ENCODE measurements at places on chromosomes 13 and 19. TPM values are rescaled to one million over a fixed set of nuclear protein-coding genes. Genes with fewer than 3 reads are reported as not detected.

GRCh38 chr19:51824281-51825005 lies 29.5 kb downstream of the FPR3 start:
- H3K36me3 ChIP-seq = peaks cover 15% of the 10 kb centered on the region
- no peaks in the 10 kb centered on the region for H3K4me1 ChIP-seq
- H3K27ac ChIP-seq = no peak overlapping the region
- H3K27me3 ChIP-seq = no peaks in the 10 kb centered on the region
- no peak overlapping the region for H3K4me3 ChIP-seq
- no peak for DNase-seq

- H3K27me3 ChIP-seq = no peaks in the 10 kb centered on the region
- H3K27ac ChIP-seq = no peak overlapping the region
- H3K36me3 ChIP-seq = no peaks in the 10 kb centered on the region
- H3K4me3 ChIP-seq = no peak overlapping the region
Observed at GRCh38 chr13:46379611-46380010, 7.4 kb downstream of the RUBCNL start.

DNA sequence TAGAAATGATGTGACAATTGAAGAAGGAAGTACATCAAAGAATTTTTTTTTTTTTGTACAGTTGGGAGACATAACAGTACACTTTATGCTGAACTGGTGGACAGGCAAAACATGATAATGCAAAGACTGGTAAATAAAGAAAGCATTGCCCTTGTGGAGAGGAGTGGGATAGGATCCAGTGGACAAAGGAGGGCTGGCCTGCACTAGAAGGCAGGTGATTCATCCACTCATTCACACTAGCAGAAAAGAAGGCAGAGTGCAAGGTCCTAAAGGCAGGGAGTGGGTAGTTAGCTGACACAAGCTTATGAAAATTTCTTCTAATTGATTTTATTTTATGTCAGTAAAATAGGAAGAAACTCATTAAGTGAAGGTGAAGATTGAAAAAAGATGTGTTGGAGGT lies 17.6 kb upstream of the NALCN start:
- H3K36me3 ChIP-seq = no peaks in the 10 kb centered on the region
- peaks cover 8% of the 10 kb centered on the region for H3K4me1 ChIP-seq
- no peak overlapping the region for H3K4me3 ChIP-seq
- H3K27me3 ChIP-seq = peaks cover 2% of the 10 kb centered on the region
- no peak for DNase-seq
- no peak overlapping the region for H3K27ac ChIP-seq

GRCh38 chr19:15091918-15092753 lies 10.1 kb downstream of the OR1I1 start:
- H3K4me3 ChIP-seq = no peak overlapping the region
- no peak for DNase-seq
- H3K4me1 ChIP-seq = no peaks in the 10 kb centered on the region
- no peaks in the 10 kb centered on the region for H3K27me3 ChIP-seq

SIAH3 gene
- total RNA-seq = 1.2 TPM

DNA sequence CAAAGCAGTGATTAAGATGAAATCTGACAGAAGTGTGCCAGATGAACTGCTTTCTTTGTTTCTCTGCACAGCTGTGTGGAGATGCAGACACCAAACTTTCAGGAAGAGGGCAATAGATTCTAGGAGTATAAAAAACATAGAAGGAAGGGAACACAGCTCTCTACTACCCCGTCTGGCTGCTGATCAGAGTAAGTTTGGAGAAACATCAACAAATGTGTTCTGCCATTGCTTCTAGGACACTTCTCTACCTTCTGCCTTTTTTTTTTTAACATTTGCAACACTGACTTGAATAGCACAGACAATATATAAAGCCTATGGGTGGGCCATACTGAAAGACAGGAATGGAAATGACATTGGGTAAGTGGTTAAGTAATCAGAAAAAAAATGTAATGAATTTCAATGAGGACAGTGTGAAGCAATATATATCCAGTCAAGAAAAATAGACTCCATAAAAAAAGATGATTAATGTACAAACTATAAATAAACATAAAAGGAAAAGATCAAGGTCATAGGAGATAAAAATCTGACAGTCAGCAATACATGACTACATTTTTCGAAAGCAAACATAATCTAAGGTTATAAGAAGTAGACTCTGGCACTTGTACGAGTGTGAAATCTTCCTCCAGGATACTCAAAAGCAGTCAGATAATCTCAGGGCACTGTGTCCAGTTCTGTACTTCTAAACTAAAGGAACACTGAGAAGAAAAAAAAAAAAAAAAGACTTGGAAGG lies 21.4 kb downstream of the NUFIP1 start:
- H3K27ac ChIP-seq = no peak overlapping the region
- H3K27me3 ChIP-seq = peaks cover 2% of the 10 kb centered on the region
- H3K4me1 ChIP-seq = no peaks in the 10 kb centered on the region
- peaks cover 8% of the 10 kb centered on the region for H3K36me3 ChIP-seq
- DNase-seq = no peak
